ENCODE measurements at places on chromosomes 3 and 15.

GRCh38 chr3:100317912-100318311 lies 16.6 kb upstream of the NIT2 start:
- no peak for DNase-seq

- peak; percentile 47 for DNase-seq
Measured at GRCh38 chr3:124786511-124787241, 56.4 kb downstream of the UMPS start.

GRCh38 chr15:73582851-73583379 lies 50.3 kb downstream of the NPTN start:
- no peak for DNase-seq

- DNase-seq: no peak
Measured at GRCh38 chr3:97389936-97390335, 374.6 kb upstream of the ARL6 start.

GRCh38 chr3:30073622-30074021 lies 532.8 kb upstream of the TGFBR2 start:
- DNase-seq: no peak

- DNase-seq: no peak
Measured at GRCh38 chr15:69025320-69025719, 10.8 kb downstream of the NOX5 start.

DNA sequence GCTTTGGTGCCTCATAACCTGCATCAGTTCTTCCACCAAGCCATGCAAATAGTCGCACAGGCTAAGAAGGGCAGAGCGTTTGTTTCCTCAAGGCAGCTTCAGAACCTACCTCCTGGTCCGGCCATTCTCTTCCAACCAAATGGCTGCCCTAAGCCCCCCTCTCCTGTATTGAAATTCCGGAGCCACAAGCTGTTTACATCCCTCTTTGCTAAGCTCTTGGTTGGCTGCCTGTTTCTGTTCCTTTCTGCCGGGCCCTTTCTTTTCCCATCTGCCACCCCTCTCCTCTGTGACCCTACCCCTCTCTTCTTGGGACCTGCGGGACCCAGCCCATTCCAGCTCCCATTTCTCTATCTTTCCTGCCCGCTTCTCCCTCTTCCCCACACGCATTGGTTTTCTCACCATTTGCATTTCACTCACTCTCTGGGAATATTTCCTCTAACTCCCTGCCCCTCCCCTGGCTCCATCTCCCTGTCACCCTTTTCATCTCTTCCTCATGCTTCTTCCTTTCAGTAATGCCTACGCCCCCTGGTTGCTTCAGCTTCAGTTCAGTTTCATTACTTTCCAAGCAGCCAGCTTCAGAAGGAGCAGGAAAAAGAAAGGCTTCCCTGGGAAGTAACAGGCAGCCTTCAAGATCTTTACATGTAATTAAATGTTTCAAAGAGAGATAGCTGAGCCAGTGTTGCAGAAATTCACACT lies 113.5 kb downstream of the RAB11A start:
- DNase-seq: no peak

DNA sequence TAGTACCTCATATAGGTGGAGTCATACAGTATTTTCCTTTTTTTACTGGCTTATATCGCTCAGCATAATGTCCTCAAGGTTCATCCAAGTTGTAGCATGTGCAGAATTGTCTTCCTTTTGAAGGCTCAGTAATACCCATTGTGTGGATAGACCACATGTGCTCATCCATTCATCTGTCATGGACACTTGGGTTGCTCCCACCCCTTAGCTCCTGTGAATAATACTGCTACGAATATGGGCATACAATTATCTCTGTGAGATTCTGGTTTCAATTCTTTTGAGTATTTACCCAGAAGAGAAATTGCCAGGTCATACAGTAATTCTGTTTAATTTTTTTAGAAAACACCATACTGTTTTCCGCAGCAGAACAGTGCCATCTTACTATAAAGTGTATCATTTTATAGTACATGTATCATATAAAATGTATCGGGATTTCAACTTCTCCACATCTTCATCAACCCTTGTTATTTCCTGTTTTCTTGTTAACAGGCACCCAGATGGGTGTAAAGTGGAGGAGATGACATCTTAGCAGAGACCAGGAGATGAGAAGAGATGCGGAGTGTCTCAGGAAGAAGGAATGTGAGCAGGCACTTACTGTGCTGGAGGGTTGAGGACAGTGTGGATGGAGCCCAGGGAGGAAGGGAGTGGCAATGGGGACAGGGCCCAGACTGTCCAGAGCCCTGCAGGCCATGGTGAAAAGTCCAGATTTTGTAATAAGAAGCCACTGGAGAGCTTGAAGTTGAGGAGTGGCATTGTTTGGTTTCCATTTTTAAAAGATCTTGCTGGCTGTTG lies 27.0 kb upstream of the PRR23E start:
- DNase-seq: no peak

- no peak for DNase-seq
Measured at GRCh38 chr15:36724493-36724892, 145.1 kb downstream of the CDIN1 start.

- DNase-seq: no peak
Measured at GRCh38 chr3:21783839-21784238, 32.8 kb upstream of the ZNF385D start.

DNA sequence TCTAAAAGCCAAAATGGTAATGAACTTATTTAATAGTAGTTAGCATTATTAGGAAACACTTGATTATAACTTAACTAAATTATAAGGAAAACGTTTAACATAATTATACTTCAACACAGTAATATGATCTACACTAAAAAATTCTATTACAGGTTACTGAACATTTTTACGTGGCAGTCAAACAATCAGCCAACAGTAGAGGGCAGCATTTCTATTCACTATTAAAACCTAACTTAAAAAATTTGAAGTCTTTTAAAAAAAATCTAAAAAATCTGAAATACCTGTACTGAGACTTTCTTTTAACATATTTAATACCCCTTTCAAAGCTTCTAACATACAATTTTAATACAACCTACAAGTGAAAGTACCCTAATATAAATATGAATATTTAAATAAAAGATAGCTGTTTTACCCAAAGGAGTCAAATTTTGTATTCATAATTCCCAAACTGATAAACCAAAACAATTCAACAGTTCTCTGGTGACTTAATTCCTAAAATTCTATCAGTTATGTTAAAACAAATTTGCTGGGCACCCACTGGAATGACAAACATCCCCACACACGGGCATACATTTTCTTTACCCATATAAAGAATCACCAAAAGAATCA lies 41.5 kb downstream of the DLG1 start:
- peak; percentile 55 for DNase-seq

DNA sequence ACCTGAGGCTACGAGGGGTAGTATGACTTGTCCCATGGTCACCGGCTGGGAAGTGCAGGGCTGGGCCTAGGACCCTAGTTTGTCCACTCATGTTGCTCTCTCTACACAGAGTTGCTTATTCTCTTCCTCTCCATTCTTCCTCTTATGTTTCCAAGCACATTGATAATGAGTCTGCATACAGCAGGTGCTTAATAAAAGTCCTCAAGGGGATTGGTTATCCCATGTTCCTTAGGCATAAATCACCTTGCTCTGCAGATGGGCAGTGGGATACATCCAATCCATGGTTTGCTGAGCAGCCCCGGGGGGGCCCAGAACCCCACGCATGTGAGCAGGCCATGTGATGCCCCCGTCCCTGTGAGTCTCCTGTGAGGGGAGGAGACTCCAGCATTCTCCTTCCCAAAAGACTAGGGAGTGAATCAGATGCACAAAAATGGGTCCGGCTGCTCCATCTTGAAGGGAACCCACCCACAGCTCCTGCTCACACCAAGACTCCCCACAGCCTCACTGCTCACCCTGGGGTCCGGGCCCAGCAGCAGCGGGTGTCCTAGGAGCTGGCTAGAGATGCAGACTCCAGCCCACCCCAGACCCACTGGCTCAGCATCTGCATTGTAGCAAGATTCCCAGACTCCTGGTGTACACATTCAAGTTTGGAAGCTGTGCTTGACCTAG lies 139.9 kb downstream of the NUP210 start:
- no peak for DNase-seq

GRCh38 chr3:99777210-99777549 lies 40.5 kb upstream of the CMSS1 start:
- DNase-seq: peak; percentile 45

DNA sequence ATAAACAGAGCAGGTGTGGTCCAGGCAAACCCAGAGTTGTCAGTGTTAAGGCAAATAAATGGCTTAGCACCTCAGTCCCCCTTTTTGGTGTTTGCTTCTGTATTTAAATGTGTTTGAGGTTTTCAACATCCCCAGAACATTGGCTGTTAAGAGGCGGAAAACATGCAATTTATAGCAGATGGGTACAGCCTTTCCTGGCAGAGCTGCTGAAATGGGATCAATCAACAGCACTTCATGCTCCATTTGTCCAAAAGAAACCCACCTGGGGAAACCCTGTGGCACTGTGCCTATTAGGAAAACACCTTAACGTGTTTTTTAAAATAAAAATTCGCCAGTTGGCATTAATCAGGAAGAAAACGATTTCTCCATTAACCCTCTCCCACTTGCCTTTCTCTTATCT lies 135.4 kb downstream of the MCTP2 start:
- no peak for DNase-seq

- no peak for DNase-seq
Measured at GRCh38 chr3:111725706-111726105, 130.6 kb upstream of the ZBED2 start.

DNA sequence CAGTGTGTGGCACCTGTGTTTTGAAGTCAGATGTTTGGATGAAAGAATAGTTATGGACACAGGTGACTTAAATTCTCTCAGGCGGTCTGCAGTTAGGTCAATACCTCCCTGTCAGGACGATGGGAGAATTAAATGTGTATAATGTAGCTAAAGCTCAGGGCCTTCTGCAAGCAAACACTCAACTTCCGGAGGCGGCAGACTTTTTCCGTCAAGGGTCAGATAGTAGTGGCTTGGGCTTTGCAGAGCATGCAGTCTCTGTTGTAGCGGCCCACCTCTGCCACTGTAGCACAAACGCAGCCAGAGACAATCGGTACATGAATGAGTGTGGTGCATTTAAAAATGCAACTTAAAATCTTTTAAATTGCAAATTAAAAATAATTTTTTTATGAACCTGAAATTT lies 47.4 kb downstream of the CMTM8 start:
- no peak for DNase-seq

DNA sequence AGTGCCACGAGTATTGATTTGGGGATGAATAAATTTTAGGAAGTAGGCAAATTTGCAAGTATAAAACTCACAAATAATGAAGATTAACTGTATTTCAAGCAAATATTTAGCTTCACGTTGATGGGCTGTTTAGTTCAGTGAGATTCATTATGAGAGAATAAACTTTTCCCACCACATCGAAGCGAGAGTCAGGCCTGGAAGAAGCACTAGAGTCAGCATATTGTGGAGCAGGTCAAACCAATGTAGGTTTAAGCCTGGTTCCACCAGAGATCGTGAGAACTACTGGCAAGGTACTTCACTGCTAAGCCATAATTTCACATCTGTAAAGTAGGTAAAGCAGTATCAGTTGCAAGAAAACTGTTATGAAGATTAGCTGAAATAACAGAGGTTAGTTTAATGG lies 22.3 kb downstream of the WDR49 start:
- no peak for DNase-seq

GRCh38 chr3:139455206-139455605 lies 21.1 kb downstream of the RBP2 start:
- DNase-seq: no peak

GRCh38 chr3:48694610-48695392 lies 9.1 kb upstream of the NCKIPSD start:
- peak; percentile 79 for DNase-seq

DNA sequence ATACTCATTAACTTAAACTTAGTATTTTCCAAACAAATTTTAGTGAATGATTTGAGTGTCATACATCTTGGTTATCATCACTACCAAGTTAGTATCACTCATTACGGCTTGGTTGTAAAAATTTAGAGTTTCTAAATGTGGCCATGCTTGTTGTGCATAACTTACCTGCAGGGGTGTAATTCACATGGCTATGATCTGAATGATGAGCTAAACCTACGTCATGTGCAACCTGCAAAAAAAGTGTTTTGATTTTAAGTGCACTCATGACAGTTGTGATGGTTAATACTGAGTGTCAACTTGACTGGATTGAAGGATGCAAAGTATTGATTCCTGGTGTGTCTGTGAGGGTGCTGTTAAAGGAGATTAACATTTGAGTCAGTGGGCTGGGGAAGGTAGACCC lies 17.6 kb upstream of the CLDN16 start:
- DNase-seq: no peak

- peak; percentile 43 for DNase-seq
Measured at GRCh38 chr3:31106204-31106603, 211.7 kb upstream of the GADL1 start.

DNA sequence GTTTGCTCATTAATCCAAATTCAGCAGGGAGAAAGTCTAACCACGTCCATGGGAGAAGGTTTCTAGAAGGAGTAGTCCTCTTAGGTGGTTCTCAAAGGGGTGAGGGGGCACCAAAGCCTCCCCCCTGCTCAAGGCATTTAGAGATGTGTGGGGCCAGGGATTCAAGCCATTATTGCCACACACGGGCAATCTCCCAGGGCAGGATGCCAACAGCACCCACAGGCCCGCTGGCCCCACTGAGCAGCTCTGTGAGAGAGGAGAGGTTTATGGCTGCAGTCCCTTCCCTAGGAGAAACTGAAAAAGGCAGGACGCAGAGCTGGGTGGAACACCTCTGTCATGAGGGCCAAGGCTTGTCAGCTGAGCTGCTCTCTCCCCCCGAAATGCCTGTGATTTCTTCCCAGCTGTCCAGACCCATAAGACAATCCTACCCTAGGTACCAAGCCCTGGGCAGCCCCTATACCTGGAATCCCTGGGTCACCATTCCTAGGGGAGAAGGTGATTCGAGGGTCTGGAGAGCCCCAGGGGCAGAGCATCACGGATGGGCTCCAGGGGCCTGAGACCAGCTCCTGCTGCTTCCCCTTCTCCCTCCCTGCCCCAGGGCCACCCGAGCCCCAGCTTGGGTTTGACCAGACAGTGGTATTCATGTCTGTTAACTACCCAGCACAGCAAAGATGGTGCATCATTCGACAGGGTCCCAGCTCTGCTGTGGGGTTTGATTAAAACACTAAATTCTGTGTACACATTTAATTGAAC lies 39.0 kb downstream of the WHAMM start:
- no peak for DNase-seq

DNA sequence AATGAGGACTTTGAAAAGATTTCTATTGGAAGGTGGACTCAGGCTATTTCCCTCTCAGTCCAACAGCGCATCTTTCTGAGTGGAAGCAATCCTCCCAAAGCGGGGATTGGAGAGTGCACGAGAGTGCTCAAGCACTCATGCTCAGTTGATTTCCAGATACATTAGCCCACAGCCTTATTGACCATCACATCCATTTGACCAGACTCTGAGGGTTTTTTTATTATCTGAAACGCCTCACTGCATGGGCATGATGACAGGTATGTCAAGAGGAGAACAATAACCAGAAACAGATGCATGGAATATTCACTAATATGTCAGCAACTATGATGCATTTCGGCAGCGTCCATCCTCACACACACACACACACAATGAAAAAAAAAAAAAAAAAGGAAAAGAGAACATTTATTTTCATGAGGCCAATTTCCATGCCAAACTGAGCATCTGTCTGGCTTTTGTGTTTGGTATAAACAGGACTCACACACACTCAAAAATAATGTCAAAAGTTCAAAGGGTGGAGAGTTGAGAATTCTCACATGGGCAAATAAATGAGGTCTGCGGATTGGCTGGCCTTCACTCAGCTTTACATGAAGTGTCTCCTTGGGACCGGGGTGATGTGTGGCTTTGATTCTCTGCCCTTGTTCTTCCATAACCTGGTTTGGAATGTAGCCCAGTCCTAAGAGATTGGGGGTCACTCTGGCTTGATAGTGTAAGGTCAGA lies 371.6 kb downstream of the MCTP2 start:
- DNase-seq: no peak
